Right cardiac atrium (tissue), 5 donors: ENCODE measurements at places on chromosomes 6 and 20. TPM values are rescaled to one million over a fixed set of nuclear protein-coding genes. Genes with fewer than 3 reads are reported as not detected.

KHDC1L gene
- not detected for total RNA-seq

MYBL2 gene
- 1.4 TPM for total RNA-seq

GPSM3 gene
- 9.5 TPM for total RNA-seq

OVOL2 gene
- total RNA-seq, result not detected

LRRC73 gene
- total RNA-seq, result 1.2 TPM

WFDC12 gene
- not detected for total RNA-seq

PACRG gene
- 4.9 TPM for total RNA-seq

SPINT4 gene
- total RNA-seq, result not detected

LIME1 gene
- total RNA-seq, result 2.7 TPM

SUMO4 gene
- total RNA-seq, result 0.51 TPM

DYNLT2 gene
- 1.0 TPM for total RNA-seq

CEP57L1 gene
- 7.1 TPM for total RNA-seq

- no peak for DNase-seq
Measured at GRCh38 chr6:170438861-170439260, 114.2 kb downstream of the PSMB1 start.

- no peak for DNase-seq
Measured at GRCh38 chr6:66865771-66866170, 1158.7 kb upstream of the EYS start.

DNA sequence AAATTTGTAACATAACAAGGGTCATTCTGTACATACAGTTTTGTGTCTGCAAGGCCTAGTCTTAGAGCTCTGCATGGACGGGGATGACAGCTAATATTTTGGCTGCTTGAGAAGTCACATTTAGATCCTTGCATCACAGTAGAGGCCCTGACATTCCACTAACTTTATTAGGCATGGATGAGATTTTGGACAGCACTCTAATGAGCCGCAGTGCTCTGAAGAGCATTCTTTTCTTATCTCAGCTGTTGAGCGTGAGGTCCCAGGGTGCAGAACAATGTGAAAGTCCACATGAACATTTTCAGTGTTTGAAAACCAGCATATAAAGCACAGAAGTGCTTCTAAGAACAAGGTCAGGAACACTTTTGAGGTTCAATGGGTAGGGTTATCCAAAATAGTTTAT, 58.9 kb downstream of the IPCEF1 start:
- no peak for DNase-seq

- no peak for DNase-seq
Measured at GRCh38 chr6:30175765-30176164, 12.4 kb downstream of the TRIM15 start.

DNA sequence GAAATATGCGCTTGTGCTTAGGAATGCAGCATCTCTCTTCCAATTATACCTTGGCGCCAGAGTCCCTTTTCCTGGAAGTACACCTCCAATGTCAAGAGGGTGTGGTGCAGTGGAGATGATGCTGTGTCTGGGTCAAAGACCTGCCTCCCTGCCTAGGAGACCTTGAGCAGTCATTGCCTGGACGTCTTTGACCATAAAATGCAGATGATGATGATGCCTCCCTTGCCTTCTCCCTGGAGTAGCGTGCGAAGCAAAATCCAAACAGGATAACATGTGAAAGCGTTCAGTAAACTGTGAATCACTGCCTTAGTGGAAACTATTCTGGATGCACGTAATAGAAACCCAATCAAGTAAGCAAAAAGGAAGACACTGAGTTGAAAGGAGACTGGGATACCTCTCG, 97.4 kb upstream of the ARMC2 start:
- no peak for DNase-seq

DNA sequence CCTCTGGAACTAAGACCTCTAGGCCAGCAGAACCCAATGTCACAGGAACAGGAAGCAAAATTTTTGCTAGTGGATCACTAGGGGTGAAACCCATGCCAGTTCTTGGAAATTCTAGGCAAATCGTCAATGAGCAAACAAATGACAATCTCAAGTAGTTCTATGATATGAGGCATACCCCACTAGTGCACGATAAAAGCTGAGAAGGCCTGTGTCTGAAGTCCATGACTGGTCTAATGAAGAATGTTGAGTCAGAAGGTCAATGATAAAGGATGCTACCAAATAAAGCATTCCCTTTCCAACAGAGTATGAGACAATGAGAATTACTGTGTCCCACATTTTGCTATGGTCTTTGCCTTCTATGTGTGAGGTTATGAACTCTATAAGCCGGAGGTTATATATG, 149.4 kb upstream of the NOX3 start:
- DNase-seq, result no peak

DNA sequence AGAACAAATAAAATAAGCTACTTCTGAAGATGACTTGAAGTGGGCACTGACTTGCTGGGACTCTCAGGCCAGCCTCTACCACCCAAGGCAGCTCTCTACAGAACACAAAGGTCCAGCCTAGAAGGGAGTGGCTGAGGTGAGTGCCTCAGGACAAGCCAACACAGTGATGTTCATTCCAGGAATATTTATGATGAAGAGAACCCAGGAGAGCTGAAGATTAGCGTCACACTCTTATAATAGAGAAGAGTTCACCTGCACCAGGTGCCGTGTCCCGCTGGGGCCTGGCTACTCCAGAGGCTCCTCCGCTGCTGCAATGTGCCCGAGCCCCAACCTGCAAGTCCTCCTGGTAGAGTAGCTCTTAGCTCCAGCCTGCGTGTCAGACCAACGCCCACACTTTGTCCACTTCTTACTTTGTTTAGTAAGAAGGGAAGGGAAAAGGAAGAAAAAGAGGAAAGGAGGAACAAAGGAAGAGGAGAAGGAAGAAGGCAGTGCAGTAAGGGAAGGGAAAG, 182.4 kb upstream of the QKI start:
- DNase-seq, result no peak

GRCh38 chr6:111743862-111744692, 129.2 kb downstream of the FYN start:
- peak; percentile 68 for DNase-seq

DNA sequence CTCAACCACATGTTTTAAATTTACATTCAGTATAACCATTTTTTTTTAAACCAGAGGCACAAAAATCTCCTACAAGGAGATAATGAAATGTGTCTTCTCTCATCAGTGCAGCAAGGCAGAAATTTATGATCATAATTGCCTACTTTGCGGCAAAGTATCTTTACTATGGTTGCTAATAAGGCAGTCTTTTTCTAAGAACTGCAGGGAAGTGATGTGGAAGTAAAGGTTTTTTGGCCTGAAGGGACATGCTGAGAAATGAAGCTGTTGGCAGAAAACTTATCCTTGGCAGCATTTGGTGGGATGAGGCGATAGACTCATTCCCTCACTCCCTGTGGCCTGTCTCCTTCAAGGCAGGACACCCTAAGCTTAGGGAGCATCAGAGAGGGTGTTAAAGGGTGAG, 48.7 kb downstream of the SCGN start:
- no peak for DNase-seq

GRCh38 chr20:58584051-58584824, 66.8 kb upstream of the STX16 start:
- no peak for DNase-seq

DNA sequence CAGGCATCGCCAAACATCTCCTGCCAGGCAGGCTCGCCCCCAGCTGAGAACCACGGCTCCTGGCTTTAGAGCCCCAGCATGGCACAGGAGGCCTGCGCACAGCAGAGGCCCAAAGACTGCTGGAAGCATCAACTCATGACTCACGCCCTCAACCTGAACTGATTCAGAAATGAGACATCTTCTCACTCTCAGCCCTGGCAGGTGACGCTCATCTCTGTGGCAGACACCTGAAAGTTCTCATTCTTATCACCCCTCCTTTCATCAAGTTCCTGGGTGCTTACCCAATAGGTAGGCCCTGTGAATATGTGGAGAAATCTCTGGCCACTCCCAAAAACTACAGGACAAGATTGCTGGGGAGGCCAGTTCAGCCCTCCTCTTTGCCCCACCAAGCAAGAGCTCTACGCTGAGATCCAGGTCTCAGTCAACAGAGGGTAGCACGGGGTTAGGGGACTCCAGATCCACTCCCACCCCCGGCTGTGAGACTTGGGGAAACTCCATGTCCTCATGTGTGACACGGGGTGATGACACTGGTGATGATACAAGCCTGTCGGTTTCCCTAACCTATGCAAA, 11.3 kb downstream of the NFATC2 start:
- no peak for DNase-seq

DNA sequence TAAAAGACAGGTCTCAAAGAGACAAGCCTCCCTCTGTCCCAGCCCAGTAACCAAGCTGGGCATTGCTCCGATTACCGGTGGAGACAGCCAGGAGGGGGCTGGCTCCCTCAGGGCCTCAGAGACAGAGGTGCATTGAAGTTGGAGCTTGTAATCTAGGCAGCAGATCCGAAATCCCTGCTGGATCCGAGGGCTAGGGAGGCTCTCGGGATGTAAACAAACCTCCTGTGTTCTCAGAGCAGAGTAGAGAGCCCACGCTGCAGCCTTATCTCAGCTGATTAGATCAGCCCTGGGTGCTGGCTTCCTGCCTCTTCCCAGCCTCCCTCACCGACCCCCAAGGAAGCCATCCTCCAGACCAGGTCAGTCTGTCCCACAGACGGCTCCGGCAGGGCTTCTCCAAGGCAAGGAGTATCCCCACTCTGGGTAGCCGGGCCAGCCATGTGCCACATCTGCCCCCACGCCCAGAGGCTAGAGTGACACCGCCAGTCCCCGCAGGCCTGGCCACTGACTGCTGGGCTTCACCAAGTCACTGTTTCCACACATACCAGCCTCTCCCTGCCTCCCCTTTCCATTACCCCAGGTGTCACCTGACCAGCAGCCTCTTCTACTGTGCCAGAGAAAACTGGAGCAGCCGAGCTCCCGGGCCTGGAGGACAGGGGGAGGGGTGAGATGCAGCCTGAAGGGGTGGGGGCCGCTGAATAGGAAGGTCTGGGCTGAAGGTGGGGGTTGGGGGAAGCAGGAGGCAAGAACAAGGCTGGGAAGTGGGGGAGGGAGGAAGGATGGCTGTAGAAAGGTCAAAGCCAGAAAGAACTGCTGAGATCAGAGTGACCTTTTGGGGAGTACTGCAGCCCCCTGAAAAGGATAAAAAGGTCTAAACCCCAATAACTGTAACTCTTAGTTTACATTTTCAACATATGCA, 6.0 kb downstream of the SDC4 start:
- DNase-seq, result peak; percentile 62

DNA sequence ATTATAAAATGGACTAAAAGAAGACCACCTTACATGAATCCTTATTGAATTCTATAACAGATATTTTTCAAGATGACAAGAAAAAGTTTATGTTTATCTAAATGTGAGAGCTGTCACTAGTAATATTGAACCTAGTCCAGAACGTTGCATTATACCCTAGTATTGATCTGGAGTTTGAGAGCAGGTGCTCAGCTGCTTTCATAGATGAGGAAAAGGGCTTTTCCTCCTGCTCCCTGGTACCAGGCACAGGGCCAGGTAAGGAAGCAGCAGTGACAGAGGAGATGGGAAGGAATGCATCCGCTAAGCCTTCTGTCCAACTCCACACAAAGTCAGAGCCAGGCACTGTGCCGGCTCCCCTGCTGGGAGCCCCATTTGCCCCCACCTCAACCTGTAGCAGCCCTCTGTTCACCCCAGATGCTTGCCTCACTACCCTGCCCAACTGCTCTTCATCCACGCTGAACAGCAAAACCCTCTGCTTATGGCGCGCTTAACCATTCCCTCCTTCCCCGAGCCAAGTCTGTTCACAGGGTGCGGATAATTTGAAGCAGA, 393.1 kb downstream of the FRK start:
- DNase-seq, result no peak

GRCh38 chr6:137165375-137166246, 7.8 kb downstream of the IL22RA2 start:
- DNase-seq, result peak; percentile 68

- no peak for DNase-seq
Measured at GRCh38 chr20:48620154-48620506, 207.7 kb downstream of the PREX1 start.

GRCh38 chr6:5412663-5413062, 151.3 kb downstream of the FARS2 start:
- DNase-seq, result no peak

- DNase-seq, result no peak
Measured at GRCh38 chr20:34104059-34104458, 8.0 kb downstream of the EIF2S2 start.

- DNase-seq, result no peak
Measured at GRCh38 chr6:2658788-2659187, 91.9 kb downstream of the MYLK4 start.

GRCh38 chr6:83417880-83418663, 12.8 kb downstream of the ME1 start:
- no peak for DNase-seq

DNA sequence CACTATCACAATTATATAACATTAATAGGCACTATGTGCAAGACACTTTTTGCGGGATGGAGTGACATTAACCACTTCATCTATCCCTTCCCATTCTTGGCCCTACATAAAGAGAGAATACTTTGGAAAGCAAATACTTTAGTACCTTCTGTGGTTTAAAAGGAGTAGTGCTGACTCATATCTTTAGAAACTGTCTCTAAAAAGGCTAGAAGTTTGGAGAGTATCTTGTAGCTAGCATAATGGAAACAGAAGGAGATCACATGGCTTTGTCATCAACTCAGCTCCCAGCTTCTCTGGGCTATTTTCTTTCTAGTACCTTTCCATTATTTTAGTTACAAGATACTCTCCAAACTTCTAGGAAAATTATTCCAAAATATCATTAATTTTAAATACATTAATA, 157.5 kb downstream of the ADGRG6 start:
- DNase-seq, result no peak

DNA sequence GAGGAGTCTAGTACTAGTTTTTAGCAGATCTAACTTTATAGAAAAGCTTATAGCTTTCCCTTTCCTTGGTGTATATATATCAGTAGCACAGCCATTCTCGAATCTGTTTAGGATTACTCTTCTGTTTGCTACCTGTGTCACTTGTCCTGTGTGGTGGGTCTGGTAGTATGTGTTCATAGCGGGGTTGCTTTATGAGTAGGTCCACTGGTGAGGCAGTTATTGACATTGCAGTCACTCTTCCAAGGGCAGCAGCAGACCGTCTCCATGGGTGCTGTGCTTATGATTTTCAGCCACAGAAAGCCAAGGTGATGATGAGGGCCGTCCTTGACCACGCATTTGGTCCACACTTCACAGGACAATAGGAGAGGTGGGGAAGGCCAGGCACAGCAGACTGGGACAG, 171.5 kb downstream of the CDKAL1 start:
- no peak for DNase-seq

DNA sequence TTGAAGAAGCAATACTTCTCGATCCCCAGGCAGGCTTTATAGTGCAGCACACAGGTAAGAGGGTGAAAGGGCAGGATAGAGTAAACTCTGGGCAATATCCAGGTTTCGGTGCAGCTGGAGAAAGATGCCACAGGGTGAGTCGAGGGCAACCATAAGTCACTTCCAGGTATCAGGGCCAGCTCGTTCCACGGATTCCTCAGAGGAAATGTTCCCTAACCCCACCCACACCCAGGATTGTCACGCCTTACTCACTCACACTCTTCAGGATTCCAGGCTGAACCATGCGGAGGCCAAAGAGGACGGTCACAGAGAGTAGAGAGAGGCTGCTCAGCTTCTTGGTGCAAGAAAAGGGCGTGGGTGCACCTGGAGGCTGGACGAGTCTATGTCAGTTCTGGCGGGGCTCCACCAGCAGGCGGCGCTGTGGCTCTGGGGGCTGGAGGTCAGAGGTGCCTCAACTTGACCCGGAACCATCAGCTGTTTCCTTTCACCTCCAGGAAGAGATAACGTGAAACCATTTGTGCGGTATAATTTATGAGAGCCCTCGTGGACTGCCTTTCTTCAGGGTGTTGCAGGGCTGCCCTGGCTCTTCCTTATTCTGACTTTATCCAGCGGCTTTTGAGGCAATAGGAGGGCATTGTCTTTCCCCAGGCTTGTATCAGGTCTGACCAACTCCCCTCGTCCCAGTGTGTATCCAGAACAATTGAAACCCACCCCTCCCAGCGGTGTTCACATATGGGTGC, 14.5 kb upstream of the WFDC12 start:
- peak; percentile 22 for DNase-seq

- DNase-seq, result no peak
Measured at GRCh38 chr20:47791084-47791599, 5.9 kb upstream of the SULF2 start.
